ENCODE measurements at places on chromosomes 7 and 10.

DNA sequence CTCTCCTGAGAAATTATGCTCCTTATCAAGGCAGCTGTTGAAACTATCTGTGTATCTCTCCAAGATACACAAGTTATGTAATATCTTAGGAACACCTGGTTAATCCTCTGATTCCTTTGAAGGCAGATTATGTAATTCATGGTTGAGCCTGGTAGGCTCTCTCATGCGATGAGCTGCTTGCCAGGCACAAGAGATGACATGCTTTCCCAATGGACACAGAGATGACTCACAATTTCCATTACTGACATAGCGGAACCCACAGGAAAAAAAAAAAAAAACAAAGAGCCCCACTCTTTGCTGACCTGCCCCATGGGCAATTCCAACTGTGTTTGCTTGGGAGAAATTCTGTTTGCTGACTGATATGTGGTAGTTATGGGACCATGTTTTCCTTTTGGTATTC is 736.4 kb upstream of the PHF14 start:
- H3K27ac ChIP-seq, result no peak overlapping the region
- no peaks in the 10 kb centered on the region for H3K4me1 ChIP-seq
- H3K4me3 ChIP-seq, result no peak overlapping the region
- H3K27me3 ChIP-seq, result no peaks in the 10 kb centered on the region
- H3K36me3 ChIP-seq, result no peaks in the 10 kb centered on the region

- H3K27ac ChIP-seq, result no peak overlapping the region
- H3K4me3 ChIP-seq, result no peak overlapping the region
- peaks cover 30% of the 10 kb centered on the region for H3K27me3 ChIP-seq
- no peaks in the 10 kb centered on the region for H3K4me1 ChIP-seq
- no peaks in the 10 kb centered on the region for H3K36me3 ChIP-seq
- DNase-seq, result no peak
Observed at GRCh38 chr10:123760356-123761037, 94.3 kb downstream of the GPR26 start.

- peak within 1 kb of the TSS; percentile 97 for H3K27ac ChIP-seq
- no peaks in the 10 kb centered on the region for H3K27me3 ChIP-seq
- peak; percentile 90 for DNase-seq
- H3K36me3 ChIP-seq, result peaks cover 28% of the 10 kb centered on the region
- H3K4me3 ChIP-seq, result peak within 1 kb of the TSS; percentile 90
Observed at GRCh38 chr7:4681886-4682620, at the start of gene FOXK1. FOXK1 (plus strand) TSS chr7:4682295; CDS start chr7:4682309, 14 bp downstream.

DNA sequence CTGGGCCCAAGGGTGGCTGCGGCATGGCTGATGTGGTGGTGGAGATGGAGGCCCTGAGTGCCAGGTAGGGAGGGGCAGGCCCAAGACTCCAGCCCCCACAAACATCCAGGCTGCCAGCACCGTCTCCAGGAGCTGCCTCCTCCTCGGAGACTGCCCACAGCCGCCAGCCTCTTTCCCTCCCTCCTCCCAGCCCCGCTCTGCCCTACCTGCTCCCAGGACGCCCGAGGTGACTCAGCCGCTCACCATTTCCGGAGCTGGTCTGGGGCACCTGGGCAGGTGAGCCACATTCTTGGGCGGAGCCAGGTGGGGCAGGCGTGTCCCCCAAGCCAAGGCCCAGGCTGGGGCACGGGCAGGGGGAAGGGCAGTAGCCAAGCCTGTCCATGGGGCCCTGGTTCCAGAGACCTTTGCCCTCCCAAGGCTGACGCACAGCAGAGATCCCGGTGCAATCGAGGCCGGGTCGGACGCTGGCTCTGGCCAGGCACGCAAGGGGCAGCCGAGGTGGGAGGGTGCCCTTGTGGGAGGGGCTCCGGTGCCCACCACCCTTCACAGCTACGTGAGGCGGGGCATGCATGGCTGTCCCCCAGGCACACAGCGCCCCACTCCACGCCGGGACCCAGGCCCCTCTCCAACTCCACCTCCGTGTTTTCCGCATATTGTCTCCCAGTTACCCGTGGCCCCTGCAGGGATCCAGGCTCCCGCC is 8.8 kb downstream of the ADAP1 start:
- no peak for DNase-seq
- no peaks in the 10 kb centered on the region for H3K27me3 ChIP-seq
- no peak overlapping the region for H3K27ac ChIP-seq
- peaks cover 19% of the 10 kb centered on the region for H3K4me1 ChIP-seq
- H3K36me3 ChIP-seq, result peaks cover 25% of the 10 kb centered on the region

DNA sequence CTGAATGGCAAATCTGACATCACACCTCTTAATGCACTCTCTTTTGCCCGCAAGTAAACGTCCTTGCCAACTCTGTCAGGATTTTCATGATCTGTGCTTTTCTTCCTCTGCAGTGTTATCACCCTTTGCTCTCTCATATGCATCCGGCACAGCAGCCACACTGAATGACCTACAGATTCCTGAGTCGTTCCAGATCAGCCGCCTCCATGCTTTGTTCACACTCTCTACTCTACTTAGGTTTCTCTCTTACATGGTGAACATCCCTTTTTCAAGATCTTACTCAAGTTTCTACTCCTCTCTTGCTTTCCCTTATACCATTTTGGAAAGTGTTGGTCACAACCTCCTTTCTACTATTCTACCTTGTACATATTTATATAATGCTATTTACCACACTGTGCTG is 127.7 kb upstream of the AOAH start:
- H3K4me3 ChIP-seq, result no peak overlapping the region
- H3K27me3 ChIP-seq, result no peaks in the 10 kb centered on the region
- H3K4me1 ChIP-seq, result peaks cover 27% of the 10 kb centered on the region
- H3K36me3 ChIP-seq, result peaks cover 72% of the 10 kb centered on the region

GRCh38 chr7:144641389-144642044 is 194.3 kb downstream of the TPK1 start:
- no peaks in the 10 kb centered on the region for H3K4me1 ChIP-seq
- DNase-seq, result no peak
- H3K4me3 ChIP-seq, result no peak overlapping the region
- no peak overlapping the region for H3K27ac ChIP-seq
- peaks cover 10% of the 10 kb centered on the region for H3K36me3 ChIP-seq

DNA sequence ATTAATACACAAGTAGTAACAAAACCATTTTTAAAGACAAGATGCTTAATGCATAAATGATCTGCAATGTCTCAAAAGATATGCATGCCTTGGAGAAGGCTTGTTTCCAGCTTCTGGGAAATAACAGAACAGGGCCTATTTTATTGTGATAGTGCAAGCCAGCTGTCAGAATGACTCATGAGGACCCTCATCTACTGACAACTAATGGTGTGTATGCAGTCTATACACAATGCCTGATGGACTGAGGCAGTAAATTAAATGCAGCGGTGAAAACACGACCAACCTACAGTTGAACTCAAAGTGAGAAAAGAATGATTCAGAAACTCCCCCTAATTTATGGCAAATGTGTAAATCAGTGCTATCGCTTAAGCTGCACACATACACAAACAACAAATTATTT is 46.3 kb downstream of the VPS41 start:
- H3K27ac ChIP-seq, result no peak overlapping the region
- no peaks in the 10 kb centered on the region for H3K4me1 ChIP-seq
- no peak overlapping the region for H3K4me3 ChIP-seq
- peaks cover 36% of the 10 kb centered on the region for H3K36me3 ChIP-seq
- no peak for DNase-seq

GRCh38 chr10:43866712-43867111 is 218.0 kb upstream of the ZNF32 start:
- no peaks in the 10 kb centered on the region for H3K36me3 ChIP-seq
- peaks cover 6% of the 10 kb centered on the region for H3K4me1 ChIP-seq
- H3K27ac ChIP-seq, result no peak overlapping the region
- DNase-seq, result no peak

GRCh38 chr10:130575756-130576285 is 439.6 kb downstream of the GLRX3 start:
- H3K4me1 ChIP-seq, result no peaks in the 10 kb centered on the region
- H3K27ac ChIP-seq, result no peak overlapping the region
- DNase-seq, result no peak
- H3K36me3 ChIP-seq, result no peaks in the 10 kb centered on the region
- no peak overlapping the region for H3K4me3 ChIP-seq
- peaks cover 9% of the 10 kb centered on the region for H3K27me3 ChIP-seq

- no peak for DNase-seq
- no peak overlapping the region for H3K4me3 ChIP-seq
- H3K4me1 ChIP-seq, result no peaks in the 10 kb centered on the region
Observed at GRCh38 chr7:73954181-73954580, 73.8 kb upstream of the ELN start.

DNA sequence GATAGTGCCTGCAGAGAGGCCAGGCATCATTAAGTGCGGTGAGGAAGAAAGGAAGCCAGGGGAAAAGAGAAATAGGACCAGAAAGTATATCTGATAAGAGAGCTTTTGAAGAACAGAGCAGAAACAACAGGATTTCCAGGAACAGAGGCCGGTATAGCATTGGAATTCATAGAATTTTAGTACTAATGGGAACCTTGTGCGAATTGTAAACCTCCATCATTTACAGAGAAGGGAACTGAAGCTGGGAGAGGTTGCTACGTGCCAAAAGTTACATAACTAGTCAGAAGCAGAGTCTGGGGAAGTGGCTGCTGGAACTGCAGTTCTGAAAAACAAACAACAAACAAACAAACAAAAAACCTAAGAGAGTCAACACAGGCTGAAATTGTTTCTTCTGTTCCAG is 5.4 kb upstream of the ZMYND11 start:
- peaks cover 3% of the 10 kb centered on the region for H3K36me3 ChIP-seq
- no peak for DNase-seq
- H3K27me3 ChIP-seq, result no peaks in the 10 kb centered on the region
- H3K27ac ChIP-seq, result no peak overlapping the region

GRCh38 chr7:39027491-39027890 is 49.8 kb downstream of the POU6F2 start:
- H3K36me3 ChIP-seq, result no peaks in the 10 kb centered on the region
- no peak for DNase-seq
- H3K27ac ChIP-seq, result no peak overlapping the region
- H3K4me3 ChIP-seq, result no peak overlapping the region

DNA sequence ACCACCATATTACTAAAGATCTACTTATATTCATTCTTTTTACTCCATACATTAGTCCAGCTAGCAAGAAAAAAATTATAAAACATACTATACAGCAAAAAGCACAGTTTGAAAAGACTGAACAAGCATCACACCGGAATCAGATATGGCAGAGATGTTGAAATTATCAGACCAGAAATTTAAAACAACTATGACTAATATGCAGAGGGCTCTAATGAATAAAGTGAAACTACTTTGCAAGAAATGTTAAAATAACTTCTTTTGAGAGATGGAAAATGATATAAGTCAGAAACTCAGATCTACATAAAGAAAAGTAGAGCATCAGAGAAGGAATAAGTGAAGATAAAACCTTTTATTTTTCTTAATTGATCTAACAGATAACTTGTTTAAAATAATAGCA is 50.9 kb downstream of the SGCE start:
- peaks cover 10% of the 10 kb centered on the region for H3K27me3 ChIP-seq
- H3K36me3 ChIP-seq, result no peaks in the 10 kb centered on the region
- H3K4me1 ChIP-seq, result no peaks in the 10 kb centered on the region
- DNase-seq, result no peak
- H3K27ac ChIP-seq, result no peak overlapping the region
- no peak overlapping the region for H3K4me3 ChIP-seq

- peaks cover 36% of the 10 kb centered on the region for H3K27me3 ChIP-seq
- no peaks in the 10 kb centered on the region for H3K36me3 ChIP-seq
- no peak overlapping the region for H3K4me3 ChIP-seq
- no peaks in the 10 kb centered on the region for H3K4me1 ChIP-seq
Observed at GRCh38 chr10:75280236-75280635, 44.5 kb upstream of the COMTD1 start.

- H3K27me3 ChIP-seq, result peaks cover 10% of the 10 kb centered on the region
- H3K27ac ChIP-seq, result no peak overlapping the region
- DNase-seq, result peak; percentile 39
- H3K36me3 ChIP-seq, result no peaks in the 10 kb centered on the region
Observed at GRCh38 chr10:124035928-124036558, 57.4 kb downstream of the CHST15 start.

Data from activated T-cell treated with anti-CD3 and anti-CD28 coated beads, Interleukin-2, amount 50 U/mL, for 24 hours (primary cell).